ENCODE measurements at places on chromosomes 7 and 10. TPM values are rescaled to one million over a fixed set of nuclear protein-coding genes. Genes with fewer than 3 reads are reported as not detected.

DNA sequence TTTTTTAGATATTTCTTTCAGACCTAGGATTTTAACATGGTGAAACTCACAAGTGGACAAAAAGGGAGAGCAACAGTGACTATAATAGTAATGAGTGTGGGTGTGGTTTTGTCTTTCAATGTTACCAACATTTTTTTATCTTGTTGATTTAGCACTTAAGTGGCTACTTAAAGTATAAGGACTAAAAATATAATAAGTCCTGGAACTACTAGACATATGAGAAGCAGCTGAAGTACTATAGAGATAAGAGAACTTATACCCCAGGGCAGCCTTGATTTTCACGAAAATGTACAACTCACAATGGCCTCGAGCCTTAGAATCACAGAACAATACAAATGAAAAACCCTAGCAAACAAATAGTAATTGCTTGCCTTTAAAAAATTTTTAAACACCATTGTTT, 1151.8 kb downstream of the TYW1 start:
- no peak for DNase-seq

GRCh38 chr7:47328392-47329319, 253.3 kb downstream of the TNS3 start:
- no peak for DNase-seq

PTEN gene
- total RNA-seq: 65.1 TPM

- DNase-seq: no peak
Observed at GRCh38 chr7:158066085-158066484, 521.5 kb downstream of the PTPRN2 start.

- DNase-seq: no peak
Observed at GRCh38 chr10:113020838-113021237, 70.8 kb downstream of the TCF7L2 start.
